ENCODE measurements at places on chromosomes 6 and 20. TPM values are rescaled to one million over a fixed set of nuclear protein-coding genes. Genes with fewer than 3 reads are reported as not detected.

The RAB23 gene
- total RNA-seq, result 6.8 TPM

The NOX3 gene
- total RNA-seq, result not detected

The EFCAB8 gene
- total RNA-seq, result not detected

The ADAM33 gene
- total RNA-seq, result 41.8 TPM

The MLIP gene
- 10.1 TPM for total RNA-seq

The RBPJL gene
- total RNA-seq, result not detected

The PPP1R14C gene
- total RNA-seq, result 0.34 TPM
